ENCODE measurements at places on chromosomes 1 and 21.

GRCh38 chr1:63917571-63918417 lies 144.0 kb downstream of the ROR1 start:
- DNase-seq, result no peak

GRCh38 chr1:163013826-163014600 lies 55.1 kb upstream of the RGS4 start:
- no peak for DNase-seq

DNA sequence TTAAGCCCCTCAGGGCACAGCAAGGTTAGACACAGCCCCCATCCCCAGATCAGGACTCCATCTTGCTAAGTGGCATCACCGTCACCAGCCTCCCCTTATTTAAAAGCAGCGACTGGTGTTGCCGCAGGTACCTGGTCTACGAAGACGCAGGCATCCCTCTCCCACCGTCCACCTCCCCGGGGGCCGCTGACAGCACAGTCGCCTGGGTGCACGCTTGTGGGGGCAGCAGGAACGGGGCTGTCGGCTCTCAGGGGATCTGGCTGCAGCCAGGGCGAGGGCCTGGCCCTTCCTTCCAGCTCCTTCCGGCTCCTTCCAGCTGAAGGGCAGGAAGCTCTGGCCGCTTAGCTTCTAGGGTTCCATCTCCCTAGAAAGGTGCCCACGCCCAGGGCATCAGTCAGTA lies 17.6 kb upstream of the CCDC27 start:
- no peak for DNase-seq

- no peak for DNase-seq
Observed at GRCh38 chr1:51086496-51087271, 15.3 kb upstream of the C1orf185 start.

DNA sequence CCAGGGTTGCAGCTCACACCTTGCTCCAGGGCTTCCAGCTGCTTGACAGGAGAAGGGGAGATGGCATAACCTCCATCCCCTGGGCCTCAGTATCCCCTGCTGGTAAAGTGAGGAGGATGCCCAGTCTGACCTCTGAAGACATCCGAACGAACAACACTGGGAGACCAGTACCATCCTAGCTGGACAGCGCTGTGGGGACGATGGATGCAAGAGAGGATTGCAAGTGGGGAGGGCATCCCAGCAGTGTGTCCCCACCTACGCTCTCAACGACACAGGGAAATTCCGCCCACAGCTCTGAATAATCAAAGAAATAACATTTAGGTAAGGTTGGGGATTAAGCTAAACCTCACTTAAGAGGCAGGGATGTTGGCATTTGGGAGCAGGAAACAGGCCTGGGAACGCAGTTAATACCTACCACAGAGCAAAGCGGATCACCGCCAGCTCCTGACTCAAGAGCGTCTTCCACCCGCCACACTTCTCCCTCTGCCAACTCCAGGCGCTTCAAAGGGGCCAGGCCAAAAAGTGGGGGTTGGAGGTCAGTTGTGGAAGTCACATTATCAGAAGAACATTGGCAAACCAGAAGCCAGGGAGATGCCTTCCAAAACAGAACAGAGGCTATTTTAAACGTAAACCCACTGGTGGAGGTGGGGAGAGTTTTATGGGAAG lies 47.6 kb downstream of the SSBP3 start:
- DNase-seq, result no peak

DNA sequence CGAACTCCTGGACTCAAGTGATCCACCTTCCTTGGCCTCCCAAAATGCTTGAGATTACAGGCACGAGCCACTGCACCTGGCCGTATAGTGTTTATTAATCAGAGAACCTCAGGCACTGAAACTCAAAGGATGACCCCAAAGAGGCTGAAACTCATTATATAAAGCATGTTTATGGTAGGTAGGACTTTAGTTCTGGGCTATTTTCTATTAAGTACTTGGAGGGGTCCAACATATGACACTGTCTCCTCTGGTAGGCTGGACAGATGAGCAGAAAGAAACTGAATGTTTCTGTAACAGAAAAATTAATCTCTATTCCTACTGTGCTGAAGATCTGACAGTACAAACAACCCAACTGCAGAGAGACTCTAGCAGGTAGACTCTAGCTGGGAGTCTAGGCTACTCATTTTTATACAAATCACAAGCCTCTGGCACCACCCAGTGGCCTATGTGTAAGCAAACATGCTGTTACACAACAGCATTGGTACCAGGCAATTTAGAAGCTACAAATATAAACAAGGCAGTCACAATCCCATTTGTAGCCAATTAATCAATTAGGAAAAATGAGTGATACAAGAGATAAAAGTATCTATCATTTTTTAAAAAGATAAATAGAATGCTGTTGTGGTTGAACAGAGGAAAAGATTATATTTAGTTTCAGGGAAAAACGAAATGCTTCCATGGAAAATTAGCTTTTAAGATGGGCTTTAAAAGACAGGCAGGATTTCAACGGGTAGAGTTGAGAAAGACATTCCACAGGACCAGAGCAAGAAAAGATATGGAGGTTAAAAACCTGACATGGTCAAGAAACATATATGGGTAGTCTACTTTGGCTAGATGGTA lies 10.4 kb downstream of the DCAF8 start:
- peak; percentile 60 for DNase-seq

DNA sequence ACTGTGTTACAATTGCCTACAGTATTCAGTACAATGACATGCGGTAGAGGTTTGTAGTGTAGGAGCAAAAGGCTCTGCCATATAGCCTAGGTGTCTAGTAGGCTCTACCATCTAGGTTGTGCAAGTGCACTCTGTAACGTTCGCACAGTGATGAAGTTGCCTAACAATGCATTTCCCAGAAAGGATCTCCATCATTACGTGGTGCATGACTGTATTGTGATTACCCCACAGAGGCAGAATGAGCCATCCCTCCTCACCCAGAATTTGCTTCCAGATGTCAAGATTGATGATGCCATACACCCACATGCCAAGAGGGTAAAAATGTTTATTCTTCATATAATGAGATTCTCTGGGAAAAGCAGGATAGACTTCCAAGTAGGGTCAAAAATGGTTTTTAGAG lies 199.3 kb upstream of the CTTNBP2NL start:
- DNase-seq, result no peak

DNA sequence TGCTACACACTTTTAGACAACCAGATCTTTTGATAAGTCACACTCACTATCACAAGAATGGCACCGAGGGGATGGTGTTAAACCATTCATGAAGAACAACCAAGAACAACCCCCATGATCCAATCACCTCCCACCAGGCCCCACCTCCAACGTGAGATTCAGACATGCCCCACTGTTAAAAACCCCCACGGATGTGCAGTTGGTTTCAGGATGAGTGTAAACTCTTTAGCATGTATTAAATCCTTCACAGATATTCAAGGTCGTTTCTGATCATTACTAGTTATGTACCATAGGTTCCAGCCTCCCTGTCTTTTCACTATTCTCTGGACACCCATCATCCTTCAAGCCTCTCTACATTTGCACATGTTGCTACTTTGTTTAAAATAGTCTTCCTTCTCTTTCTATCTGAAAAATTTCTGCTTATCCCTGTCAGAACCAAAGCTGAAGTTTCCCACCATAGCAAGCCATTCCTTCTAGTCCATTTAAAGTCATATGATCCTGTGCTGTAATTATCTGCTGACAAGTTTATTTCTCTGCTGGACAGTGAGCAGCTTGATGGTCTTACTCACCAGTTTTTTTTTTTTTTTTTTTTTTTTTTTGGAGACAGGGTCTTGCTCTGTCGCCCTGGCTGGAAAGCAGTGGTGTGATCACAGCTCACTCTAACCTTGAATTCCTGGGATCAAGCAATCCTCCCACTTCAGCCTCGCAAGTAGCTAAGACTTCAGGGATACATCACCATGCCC lies 36.8 kb downstream of the MAP10 start:
- no peak for DNase-seq

DNA sequence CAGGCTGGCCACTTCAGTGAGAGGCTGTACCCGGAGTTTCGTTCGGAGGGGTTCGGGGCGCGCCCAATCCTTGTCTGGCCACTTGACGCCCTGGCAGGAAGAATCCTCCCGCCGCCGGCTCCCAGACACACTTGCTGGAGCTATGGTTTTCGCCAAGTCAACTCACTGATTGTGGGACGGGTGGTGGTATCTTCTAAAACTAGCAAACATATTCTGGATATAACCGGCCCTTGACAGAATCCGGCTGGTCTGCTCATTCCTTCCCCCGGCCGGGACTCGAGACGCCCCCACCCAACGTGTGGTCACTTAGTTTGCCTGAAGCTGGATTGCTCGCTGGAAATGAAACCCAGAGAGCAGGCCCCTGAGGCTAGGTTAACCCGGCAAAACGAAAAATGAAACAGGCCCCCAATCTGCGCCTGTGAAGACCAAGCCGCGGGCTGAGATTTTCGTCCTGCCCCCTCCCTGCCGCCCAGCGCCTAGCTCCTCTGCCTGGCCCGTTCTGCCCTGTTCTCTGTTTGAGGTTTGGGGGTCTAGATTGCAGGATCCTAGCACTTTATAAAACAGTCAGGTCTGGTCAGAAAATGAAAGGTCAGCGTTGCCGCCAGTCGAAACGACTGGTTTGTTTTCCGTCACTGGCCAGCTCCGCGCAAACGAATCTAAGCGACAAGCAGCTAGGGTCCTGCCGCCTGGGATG lies 4.6 kb downstream of the GFI1 start:
- no peak for DNase-seq

DNA sequence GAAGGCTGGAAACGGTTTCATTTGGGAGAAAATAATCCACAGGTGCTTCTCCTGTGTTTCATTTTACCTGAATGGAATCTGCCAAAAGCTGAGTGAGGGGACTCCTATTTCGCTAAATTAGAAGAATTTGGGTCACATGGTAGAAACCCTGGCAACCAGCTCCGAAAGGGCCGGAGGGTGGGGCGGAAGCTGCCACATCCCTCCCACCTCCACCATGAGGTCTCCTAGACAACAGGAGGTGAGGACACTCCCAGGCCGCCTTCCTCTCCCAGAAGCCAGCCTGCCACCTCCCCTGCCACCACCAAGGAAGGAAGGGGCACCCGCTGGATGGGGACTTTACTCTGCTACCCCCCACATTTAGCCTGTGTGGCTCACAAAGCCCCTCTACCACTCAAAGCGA lies 199.9 kb upstream of the ZC3H12A start:
- DNase-seq, result no peak

DNA sequence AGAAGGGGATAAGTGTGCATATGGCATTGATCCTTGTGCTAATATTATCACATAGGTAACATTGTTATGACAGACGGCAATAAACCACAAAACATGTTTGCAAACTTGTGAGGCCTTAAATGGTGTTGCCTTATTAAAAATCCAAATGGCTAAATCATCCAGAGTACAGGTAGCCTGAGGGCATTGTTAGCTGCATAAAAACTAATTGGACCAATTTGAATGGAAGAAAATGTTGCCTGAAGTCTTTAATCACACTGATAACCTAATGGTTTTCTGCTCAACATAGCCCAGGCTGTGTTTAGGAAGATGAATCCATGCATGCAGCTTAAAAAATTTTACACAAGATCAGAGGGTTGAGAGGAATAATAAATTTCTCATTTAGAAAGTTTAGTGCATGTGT lies 19.4 kb upstream of the LRRC53 start:
- no peak for DNase-seq

DNA sequence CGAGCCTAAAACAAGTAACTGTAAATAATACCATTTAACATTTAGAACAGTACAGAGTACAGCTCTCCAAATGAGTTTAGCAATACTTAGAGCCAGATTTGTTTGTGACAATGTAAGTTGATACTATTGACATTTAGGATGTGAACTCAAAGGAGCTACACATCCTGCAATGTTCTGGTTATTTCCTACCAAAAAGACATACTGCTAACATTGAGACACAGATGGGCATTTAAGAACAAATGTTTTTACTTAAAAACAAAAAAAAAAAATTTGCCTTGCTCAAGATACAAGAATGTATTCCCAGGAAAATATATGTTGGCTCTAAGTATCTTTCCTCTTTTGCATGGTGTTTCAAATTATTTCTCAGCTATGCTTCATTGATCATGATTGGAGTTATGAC lies 1464.8 kb upstream of the PRMT6 start:
- no peak for DNase-seq

GRCh38 chr1:202244841-202245261 lies 51.3 kb downstream of the LGR6 start:
- DNase-seq, result no peak
